Activated naive CD4-positive, alpha-beta T cell treated with anti-CD3 and anti-CD28 coated beads, Interleukin-2, amount 10 ng/mL, durations not matched to agents 7 days and 5 days (primary cell): ENCODE measurements at places on chromosomes 13 and 19.

DNA sequence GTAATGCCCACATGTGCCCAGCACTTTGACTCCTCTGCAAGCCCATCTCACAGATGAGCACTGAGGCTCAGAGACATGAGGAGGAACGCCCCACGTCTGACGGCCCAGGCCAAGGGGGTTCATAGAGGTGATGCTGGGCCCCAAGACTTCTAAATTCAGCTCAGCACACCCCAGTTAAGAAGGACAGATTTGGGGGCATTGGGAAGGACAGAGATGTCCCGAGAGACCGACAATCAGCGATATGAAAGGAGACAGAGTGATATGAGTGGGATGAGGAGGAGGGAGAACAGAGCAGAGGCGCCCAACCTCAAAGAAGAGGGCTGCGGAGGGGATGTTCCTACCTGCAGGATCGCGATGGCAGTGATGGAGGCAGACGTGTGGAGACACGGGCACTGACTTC, at the start of gene CNFN:
TSS of gene CNFN (minus strand) at position 399 of the 400 bp plus-strand sequence. CDS start 1,260 bp downstream, outside the sequence.
- peaks cover 79% of the 10 kb centered on the region for H3K27me3 ChIP-seq
- peaks cover 12% of the 10 kb centered on the region for H3K4me1 ChIP-seq
- DNase-seq = no peak
- H3K4me3 ChIP-seq = no peak within 1 kb of the TSS
- no peaks in the 10 kb centered on the region for H3K36me3 ChIP-seq

DNA sequence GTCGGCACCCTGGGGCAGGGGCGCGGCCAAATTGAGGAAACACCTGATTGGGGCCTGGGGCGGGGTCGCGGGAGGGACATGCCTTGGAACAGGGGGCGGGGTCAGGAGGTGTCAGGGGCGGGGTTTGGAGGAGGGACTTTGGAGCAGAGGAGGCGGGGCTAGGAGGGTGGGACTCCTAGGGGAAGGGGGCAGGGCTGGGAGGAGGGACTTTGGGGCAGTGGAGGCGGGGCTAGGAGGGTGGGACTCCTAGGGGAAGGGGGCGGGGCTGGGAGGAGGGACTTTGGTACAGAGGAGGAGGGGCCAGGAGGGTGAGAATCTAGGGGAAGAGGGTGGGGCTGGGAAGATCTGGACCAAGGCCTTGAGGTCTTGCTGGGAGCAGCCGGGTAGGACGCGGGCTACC, 21.9 kb downstream of the GRIN2D start:
- peaks cover 83% of the 10 kb centered on the region for H3K27me3 ChIP-seq
- H3K4me1 ChIP-seq = peaks cover 34% of the 10 kb centered on the region
- peak overlapping the region; percentile 33 for H3K4me3 ChIP-seq

GRCh38 chr13:85737952-85738351, 61.3 kb downstream of the SLITRK6 start:
- no peaks in the 10 kb centered on the region for H3K27me3 ChIP-seq
- no peaks in the 10 kb centered on the region for H3K4me1 ChIP-seq
- H3K36me3 ChIP-seq = no peaks in the 10 kb centered on the region
- no peak overlapping the region for H3K27ac ChIP-seq

DNA sequence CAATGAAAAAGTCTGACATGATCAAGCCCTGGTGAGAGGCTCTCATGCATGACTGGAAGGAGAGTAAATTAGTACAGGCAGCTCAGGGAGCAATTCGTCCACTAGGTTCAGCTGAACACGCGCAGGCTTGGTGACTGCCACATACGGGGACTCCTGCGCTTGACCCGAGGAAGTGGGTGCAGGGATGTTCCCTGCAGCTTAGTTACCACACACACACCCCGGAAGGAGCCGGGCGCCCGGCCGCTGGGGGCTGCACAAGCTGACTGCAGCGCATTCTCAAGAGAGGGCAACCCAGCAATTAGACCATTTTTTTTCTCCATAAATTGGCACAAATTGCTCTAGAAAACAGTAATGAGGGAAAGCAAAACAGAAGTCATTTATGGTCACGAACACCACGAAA, 23.0 kb upstream of the MIER2 start:
- no peaks in the 10 kb centered on the region for H3K36me3 ChIP-seq
- H3K27ac ChIP-seq = no peak overlapping the region
- DNase-seq = no peak
- no peak overlapping the region for H3K4me3 ChIP-seq

DNA sequence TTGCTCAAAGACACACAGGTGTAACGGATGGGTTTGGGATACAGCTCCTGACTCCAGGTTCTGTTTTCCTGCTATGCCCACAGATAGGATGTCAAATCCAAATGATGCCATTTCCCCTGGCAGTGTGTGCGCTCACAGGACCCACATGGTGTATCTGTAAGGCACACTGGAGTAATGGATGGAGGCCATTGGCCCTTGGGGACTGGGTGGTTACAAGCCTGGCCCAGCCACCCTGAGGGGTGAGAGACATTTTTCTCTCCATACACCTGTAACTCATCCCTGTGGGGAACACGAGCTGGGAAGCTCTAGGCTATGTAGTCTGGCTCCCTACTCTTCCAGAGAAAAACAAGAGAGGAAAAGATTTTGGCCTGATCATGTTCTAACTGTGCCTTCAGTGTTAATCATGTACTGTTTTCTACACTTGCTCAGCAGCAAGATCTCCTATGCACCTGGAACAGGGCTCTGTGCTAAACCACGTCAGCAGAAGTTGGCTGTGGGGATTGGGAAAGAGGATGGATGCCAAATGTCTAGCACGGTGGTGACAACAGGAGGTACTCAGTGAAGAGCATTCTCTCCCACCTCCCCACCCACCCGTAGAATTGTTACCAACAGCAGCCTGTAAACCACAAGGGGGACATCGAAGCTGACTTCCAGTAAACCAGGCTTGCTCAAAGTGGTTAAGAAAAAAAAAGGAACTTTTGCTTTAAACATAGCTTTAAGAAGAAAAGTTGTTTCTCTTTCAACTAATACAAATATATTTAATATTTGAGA, 237.0 kb downstream of the LACC1 start:
- H3K27ac ChIP-seq = no peak overlapping the region
- H3K36me3 ChIP-seq = no peaks in the 10 kb centered on the region
- H3K27me3 ChIP-seq = no peaks in the 10 kb centered on the region
- peaks cover 9% of the 10 kb centered on the region for H3K4me1 ChIP-seq

DNA sequence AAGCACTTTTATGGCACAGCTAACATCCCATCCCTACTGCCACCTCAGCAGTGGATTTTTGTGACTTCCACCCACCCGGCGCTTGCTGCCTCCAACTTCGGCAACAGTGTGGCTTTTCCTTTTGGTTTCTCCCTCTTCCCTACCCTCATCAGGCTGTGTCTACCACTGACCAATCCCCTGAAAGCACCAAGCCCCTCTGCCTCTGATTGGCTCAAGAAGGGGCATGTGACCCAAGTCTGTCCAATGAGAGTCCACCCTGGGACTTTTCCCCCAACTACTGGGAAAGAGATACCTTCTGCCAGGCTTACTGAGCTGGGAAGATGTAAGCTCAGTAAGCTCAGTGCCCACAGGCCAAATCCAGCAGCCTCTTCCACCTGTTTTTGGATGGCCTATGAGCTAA, 5.8 kb downstream of the SMIM7 start:
- H3K27me3 ChIP-seq = no peaks in the 10 kb centered on the region
- no peak for DNase-seq
- H3K4me3 ChIP-seq = no peak overlapping the region
- peaks cover 78% of the 10 kb centered on the region for H3K36me3 ChIP-seq

DNA sequence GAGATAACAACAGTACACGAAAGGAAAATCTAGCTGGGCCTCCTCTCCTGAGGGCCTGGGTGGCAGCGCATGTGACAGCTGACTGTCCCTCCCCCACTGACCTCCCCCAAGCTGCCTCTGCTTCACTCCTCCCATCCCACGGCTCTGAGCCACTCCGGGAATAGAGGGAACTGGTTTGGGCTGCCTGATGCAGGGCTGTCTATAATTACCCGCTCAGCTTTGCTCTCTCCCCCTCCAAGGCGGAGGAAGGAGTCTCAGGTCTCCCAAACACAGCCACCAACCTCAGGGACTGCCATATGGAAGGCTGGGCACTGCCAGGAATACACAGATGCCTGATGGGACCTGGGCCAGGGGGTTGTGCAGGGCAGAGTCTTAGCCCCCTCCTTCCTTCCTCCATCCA, 7.9 kb downstream of the NAPA start:
- H3K4me3 ChIP-seq = no peak overlapping the region
- peaks cover 21% of the 10 kb centered on the region for H3K4me1 ChIP-seq
- H3K36me3 ChIP-seq = peaks cover 18% of the 10 kb centered on the region
- no peaks in the 10 kb centered on the region for H3K27me3 ChIP-seq

DNA sequence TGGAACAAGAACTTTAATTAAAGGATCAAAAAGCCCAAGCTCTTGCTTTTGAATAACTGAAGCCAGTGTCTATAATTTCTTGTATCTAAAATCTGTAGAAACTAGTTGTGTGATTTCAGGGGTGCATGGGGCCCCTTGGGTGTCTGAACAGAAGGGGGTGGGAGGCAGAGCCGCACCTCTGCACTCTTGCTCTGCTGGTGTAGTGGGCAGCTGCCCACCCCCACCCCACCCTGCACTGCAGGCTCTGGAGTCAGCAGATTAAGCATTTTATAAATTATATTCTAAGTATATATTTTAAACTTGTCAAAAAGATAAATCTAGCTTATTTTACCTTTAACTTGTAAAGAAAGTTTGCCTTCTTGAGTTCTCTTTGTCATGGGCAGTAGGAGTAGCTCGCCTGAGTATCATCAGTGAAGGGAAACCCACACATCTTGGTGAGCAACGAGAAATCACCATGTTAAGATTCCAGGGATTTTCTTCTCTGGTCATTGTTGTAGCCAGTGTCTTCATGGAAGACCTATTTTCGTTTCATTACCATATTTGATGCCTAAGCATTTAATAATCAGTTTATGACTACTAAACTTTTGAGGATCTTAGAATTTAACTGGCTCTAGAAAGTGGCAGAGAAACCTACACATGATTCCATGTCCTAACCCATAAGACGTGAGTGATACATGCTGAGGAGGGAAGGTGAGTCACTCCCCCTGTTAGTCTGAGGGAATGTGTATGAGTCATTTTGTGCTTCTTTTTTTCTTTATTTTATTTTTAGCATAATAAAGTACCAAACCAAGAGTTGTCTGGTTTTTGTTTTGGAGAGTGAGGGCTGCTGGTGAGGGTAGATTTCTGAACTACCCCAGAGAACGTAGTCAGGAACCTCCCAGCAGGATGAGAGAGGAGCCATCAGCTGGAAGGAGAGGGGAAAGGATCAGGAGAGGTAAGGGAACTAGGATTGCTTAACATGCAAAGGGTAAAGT, 7.7 kb downstream of the UBE2L5 start:
- no peak for DNase-seq
- peaks cover 24% of the 10 kb centered on the region for H3K4me1 ChIP-seq
- H3K4me3 ChIP-seq = no peak overlapping the region
- H3K36me3 ChIP-seq = no peaks in the 10 kb centered on the region

GRCh38 chr13:100389617-100390016, 199.0 kb downstream of the GGACT start:
- no peak overlapping the region for H3K27ac ChIP-seq
- H3K4me1 ChIP-seq = peaks cover 25% of the 10 kb centered on the region
- H3K27me3 ChIP-seq = no peaks in the 10 kb centered on the region

GRCh38 chr13:106440866-106441265, 94.6 kb downstream of the EFNB2 start:
- no peaks in the 10 kb centered on the region for H3K27me3 ChIP-seq
- H3K4me3 ChIP-seq = no peak overlapping the region
- H3K4me1 ChIP-seq = no peaks in the 10 kb centered on the region
- H3K27ac ChIP-seq = no peak overlapping the region
- DNase-seq = no peak

DNA sequence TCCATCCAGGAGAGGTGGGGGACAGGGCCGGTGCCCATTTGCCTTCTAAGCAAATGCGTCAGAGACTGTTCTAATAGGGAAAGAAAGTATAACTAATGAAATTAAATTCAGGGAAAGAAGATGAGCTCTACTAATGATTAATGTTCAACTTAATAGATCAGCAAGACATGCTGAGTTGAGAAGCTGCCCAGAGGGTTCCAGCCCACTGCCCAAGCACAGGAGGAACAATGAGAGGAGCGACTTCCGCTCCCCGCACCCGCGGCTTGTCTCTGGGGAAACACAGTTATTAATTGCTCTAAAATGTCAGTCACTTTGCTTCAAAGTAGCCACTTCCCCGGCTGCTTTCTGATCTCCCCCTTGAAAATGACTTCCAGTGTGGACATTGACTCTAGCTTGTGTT, 331.3 kb downstream of the UQCRFS1 start:
- no peak overlapping the region for H3K27ac ChIP-seq
- no peaks in the 10 kb centered on the region for H3K36me3 ChIP-seq
- DNase-seq = no peak
- H3K4me1 ChIP-seq = no peaks in the 10 kb centered on the region
- no peak overlapping the region for H3K4me3 ChIP-seq

GRCh38 chr19:33905937-33906577, 109.4 kb downstream of the KCTD15 start:
- H3K36me3 ChIP-seq = no peaks in the 10 kb centered on the region
- peaks cover 55% of the 10 kb centered on the region for H3K27me3 ChIP-seq
- no peak overlapping the region for H3K4me3 ChIP-seq
- DNase-seq = no peak
- H3K4me1 ChIP-seq = peaks cover 6% of the 10 kb centered on the region

DNA sequence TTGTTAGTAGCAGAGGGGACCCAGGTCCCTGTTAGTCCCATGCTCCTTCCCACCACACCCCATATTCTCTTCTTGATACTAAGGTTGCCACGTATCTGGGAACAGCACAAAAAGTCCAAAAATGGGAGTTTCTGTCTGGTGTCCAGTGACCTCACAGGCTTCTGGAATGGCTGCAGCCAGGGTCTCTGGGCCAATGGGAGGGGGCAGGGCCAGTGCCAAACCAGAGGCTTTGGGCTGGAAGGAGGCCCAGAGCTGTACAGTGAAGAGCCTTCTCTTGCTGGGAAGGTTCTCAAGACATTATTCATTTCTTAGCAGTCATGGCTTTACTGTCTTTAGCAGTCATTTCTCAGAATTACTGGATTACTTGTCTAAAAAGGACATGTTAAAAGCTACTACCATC, 119.2 kb downstream of the FRY start:
- no peaks in the 10 kb centered on the region for H3K4me1 ChIP-seq
- H3K27me3 ChIP-seq = no peaks in the 10 kb centered on the region
- no peak overlapping the region for H3K27ac ChIP-seq
- no peaks in the 10 kb centered on the region for H3K36me3 ChIP-seq
- no peak for DNase-seq

DNA sequence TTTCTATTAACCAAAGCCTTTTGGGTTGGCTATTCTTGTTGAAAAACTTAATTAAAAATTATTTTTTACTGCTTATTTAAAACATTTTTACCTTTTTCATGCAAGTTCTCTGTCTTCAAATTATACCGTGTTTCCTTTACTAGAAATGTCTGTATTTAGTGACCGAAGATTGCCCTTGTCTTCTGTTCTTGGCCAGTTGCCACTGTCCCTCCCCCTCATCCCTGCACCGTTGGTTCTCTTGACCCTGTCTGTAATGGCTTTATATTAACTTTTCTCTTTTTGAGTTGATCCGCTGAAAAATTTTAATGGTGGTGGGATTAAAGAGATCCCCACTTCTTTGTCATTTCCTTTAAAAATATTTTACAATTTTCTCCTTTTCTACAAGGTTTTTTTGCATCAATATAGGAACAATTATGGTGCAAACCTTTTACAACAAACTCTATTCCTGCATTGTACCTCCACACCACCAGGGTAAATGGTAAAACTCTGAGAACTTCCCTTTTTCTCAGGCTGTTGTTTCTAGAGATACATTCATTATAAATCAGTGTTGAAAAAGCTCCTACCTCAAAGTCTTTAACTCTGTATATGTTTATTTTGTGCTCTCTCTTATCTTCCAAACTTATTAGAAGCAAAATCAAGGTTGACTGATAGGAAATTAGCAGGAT, 12.9 kb upstream of the RNF113B start:
- no peaks in the 10 kb centered on the region for H3K36me3 ChIP-seq
- DNase-seq = no peak
- no peaks in the 10 kb centered on the region for H3K4me1 ChIP-seq
- H3K27me3 ChIP-seq = no peaks in the 10 kb centered on the region
- H3K27ac ChIP-seq = no peak overlapping the region

GRCh38 chr13:35789335-35790165, 313.1 kb upstream of the MAB21L1 start:
- no peaks in the 10 kb centered on the region for H3K36me3 ChIP-seq
- H3K4me1 ChIP-seq = no peaks in the 10 kb centered on the region
- H3K27ac ChIP-seq = no peak overlapping the region
- H3K4me3 ChIP-seq = no peak overlapping the region
